ENCODE measurements at places on chromosomes 7 and 10.

DNA sequence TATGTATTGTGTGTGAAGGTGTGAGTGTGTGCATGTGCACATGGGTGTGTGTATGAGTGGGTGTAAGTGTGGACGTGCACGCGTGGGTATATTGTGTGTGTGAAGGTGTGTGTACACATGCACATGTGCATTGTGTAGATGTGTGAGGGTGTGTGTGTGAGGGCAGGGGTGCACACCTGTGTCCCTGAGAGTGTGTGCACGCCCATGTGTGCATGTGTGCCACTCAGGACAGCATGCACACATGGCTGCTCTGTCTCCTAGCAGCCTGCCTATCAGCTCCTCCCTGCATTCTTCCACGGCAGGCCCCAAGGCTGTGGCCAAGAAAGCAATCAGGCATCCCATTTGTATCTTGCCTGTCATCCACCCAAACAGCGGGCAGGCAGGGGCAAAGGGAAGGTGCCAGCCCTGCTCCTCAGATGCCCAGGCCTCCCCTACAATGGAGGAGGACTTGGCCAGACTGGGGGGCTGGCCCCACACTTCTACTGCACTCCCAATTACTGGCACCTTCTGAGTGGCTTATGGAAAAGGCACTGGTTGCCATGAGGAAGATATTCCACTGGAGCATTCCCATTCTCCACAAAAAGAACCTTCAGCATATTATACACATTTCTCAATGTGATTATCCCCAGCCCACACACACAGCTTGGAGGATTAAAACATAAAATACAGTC, 380.4 kb upstream of the ZMIZ1 start:
- DNase-seq, result no peak

DNA sequence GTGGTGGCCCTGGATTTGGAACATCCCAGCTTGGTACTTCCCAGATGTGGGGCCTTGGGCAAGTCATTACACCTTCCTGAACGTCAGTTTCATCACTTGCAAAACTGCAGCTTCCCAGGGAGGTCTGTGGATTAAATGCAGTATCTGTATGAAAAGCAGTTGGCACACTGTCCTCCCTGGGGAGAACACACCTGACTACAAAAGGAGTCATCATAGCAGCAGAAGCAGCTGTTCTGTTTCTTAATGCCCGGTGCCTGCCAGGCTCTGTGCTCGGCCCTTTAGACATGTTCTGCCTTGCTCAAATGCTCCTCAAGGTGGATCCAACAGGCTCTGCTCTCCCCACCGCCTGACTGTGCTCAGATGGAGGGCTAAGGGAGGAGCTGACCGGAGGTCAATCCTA, 31.0 kb downstream of the CDCA7L start:
- no peak for DNase-seq

DNA sequence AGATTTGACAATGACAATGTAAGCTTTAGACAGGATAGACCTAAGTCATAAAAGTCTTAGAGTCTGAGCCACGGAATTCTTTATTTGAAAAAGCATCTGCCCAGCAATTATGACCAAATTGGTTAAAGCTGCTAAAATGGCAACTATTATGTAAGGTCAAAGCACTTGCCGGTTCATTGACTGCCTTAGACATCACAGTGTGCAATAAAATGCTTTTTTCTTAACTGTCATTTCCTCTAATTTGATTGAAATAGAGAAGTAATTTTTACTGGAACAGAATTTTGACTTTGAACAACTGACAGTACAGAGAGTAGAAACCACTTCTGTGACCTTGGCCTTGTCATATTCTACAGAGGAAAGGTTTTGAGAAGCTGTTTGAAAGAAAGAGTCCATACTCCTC, 142.9 kb downstream of the THSD7A start:
- no peak for DNase-seq

GRCh38 chr10:121681997-121682687, 83.9 kb upstream of the FGFR2 start:
- no peak for DNase-seq

GRCh38 chr10:112365014-112365432, 8.9 kb upstream of the ACSL5 start:
- DNase-seq, result no peak

GRCh38 chr7:152076324-152076821, 50.9 kb downstream of the GALNT11 start:
- peak; percentile 67 for DNase-seq

GRCh38 chr10:12807096-12807755, 194.3 kb downstream of the CCDC3 start:
- DNase-seq, result no peak

DNA sequence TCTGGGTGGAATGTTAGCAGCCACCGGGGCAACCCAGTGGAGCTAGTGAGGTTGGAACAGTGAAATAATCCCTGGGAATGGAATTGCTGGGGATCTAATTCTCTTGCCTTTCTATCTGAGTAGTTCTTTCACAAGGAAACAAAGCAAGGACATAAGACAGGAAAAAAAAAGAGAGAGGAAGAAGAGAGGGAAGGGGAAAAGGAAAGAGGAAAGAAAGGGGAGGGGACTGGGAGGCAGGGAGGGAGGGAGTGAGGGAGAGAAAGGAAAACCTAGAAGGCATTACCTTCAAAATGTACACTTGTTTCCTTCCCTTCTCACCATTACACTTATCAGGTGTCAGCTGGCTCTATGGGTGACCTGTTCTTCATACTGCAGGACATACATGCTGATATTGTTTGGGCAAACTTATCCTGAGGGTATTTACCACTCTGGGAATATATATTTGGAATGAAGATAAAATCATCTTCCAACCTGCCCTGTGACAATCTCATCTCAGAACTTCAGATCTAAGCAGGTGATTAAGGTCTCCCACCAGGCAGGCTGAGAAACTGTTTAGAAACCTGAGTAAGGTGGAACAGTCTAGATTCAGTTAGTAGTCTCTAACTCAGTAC, 50.0 kb upstream of the KCNIP2 start:
- DNase-seq, result no peak

GRCh38 chr7:46930366-46930765, 651.5 kb downstream of the TNS3 start:
- no peak for DNase-seq

- no peak for DNase-seq
These were observed 33.9 kb downstream of the TMEM229A start for GRCh38 chr7:123998921-123999320.

DNA sequence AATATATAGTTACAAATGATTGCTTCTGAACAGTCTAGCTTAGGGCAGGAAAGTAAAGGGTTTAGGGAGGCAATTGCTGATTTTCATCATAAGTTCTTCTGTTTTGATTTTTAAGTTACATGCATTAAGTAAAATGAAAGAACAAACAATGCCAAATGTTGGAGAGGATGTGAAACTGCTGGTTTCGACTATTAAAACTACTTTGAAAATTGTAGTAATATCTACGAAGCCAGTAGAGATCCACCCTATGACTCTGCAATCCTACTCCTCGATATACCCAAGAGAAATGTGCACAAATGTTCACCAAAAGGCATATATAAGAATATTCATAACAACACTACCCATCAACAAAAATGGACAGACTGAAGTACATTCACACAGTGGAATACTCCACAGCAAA, 24.3 kb downstream of the PDZD8 start:
- DNase-seq, result no peak

GRCh38 chr10:111984057-111984456, 199.5 kb downstream of the GPAM start:
- no peak for DNase-seq

GRCh38 chr7:120729245-120729644, 128.7 kb downstream of the TSPAN12 start:
- DNase-seq, result no peak

DNA sequence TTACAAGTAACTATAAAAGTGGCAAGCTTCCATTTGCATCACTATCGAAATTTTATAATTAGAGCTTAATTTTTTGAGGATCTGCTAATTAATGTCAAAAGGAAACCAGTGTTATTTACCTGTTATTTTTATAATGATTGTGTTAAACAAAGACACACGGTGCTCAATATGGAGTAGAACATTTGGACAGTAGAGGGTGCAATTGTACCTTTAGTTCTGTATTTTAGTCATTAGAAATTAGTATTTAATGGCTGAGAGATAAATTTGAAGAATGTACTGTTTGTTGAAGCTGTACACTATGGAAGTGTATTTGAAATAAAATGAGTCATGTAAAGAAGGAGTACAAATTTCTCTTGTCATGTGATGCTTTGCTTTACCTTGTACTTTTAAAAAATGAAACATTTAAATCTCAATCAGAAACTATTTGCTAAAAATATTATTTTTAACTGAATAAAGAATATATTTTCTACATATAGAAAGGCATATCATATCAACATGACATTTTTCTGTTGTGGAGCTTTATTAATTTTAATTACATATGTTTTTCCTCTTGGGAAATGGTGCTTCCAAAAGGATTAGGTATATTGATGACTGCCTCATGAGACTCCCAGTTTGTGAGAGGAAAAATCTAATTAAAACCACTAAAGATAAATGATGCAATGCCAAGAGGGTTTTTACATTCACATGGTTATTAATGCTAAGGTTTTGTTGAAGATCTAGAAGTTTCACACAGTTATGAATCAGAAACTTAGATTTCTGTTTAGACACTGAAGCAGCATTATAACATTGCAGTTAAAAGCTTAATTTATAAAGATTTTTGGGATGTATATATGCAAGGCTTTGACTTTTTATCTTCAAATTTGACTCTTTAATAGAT, 10.4 kb upstream of the PRKG1 start:
- DNase-seq, result no peak

GRCh38 chr10:32132357-32132946, 76.2 kb upstream of the KIF5B start:
- DNase-seq, result peak; percentile 60

DNA sequence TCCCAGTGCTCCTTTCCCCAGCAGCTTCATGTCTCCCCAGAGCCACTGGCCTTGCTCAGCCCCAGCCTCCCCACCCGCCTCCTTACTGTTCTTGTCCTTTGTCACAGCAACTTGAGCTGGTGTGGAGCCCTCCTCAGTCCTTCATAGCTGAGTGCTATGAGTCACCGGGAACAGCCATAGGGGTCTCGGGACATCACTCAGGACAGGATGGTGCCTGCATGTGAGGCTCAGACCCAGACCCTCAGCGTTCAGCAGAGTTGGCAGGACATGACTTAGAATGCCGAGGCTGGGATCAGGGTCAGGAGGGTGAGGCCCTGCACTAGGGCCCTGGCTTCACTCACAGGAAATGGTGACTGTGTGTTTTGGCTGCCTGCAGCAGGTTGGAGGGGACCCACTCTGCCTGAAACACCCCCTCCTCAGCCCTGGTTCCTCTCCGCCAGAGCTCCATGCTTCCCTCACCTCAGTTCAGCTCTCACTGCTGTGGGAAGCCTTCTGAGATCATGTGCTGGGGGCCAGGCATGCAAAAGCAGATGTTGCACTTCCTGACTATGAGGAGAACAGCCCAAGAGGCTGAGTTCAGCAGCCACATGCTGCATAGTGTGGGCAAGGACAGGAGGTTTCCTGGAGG, 40.7 kb upstream of the GJD4 start:
- DNase-seq, result no peak

GRCh38 chr7:28830846-28831245, 127.3 kb downstream of the TRIL start:
- DNase-seq, result no peak

DNA sequence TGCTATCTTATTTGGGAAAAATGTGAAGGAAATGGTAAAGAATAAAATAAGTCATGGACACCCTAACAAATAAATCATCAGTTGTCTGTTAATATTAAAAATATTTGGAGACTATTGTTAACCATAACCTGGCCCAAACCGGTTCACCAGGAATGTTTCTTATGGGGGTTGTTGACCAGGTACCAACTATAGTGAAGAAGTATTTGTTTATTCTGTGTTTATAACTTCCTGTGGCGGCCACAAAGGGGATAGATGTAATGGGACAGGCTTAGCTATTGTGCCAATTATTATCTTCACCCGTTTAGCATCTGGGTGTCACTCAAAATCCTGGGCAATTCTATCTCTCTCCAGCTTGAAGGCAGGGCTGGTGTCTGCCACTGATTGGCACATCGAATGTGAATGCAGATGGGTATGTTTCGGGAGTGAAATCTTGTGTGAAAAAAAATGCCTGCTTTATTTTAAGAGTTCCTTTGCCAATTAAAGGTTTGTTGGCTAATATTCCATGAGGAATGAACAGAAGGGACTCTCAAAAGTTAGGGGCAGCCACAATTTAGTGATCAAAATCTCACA, 500.9 kb downstream of the ARL4A start:
- DNase-seq, result no peak

DNA sequence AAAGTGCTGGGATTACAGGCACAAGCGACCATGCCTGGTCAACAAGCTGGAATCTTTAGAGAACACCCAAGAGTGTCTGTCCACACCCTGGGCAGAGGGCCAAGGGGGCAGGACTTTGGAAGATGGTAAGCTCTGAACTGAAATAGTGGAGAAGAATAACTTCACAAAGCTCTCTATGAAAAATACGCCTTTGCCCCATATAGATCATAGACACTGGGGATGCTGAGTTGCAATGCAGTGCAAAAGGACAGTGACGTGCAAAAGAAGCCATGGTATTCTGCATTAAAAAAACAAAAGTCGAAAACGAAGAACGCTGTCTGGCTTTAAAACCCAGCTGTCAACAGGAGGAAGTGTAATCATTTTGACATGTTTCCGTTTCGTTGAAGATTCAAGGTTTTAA, 353.6 kb downstream of the CALN1 start:
- DNase-seq, result no peak

- DNase-seq, result no peak
These were observed 27.4 kb downstream of the MAPK8 start for GRCh38 chr10:48333856-48334255.

- no peak for DNase-seq
These were observed 98.6 kb upstream of the BTBD16 start for GRCh38 chr10:122172361-122173008.

DNA sequence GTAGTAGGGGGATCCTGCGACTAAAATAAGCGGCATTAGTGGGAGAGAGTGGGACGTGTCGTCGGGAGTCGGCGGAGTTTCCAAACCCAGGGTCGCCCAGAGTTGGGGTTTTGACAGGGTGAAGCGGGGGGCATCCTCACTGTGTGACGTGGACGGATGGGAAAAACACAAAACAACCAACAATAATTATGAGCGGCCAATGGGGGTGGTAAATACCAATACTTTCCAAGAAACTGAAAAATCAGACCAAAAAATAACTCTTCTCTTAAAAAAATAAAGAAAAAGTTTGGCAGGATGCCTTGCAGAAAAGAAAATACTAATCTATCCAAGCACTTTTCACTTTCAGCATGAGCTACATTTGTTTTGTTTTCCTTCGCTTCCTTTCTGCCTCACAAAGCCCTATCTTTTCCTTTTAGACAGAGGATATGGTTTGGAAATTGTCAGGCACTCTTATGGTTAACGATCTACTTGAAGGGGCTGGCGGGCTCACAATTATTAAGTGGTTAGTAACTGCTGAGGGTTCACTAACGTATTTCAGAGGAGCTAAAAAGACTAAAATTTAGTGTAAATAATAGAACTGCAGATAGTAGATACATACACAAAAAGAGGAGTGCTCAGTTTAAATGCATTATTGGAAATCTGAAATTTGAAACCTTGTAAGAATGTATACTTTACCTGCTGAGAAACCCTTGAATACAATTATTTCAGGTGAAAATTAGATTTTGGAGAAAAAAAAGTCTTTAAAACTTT, 802 bp upstream of the CDK6 start:
- no peak for DNase-seq

DNA sequence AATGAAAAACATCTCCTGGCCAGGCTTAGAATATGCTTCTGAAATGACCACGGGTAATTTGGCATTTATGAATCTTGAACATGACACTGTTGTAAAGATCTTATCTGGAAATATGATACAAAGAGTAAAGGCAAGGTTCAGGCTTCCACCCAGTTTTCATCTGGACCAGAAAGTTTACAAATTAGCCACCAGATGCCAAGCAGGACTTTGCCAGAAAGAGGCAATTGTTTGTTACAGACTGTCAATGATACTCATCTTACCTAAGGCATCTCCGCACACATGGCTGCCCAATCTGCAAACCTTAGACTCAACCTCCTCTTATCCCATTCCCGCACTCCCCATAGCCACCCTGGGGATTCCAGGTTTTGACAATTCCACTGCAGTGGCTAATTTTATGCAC, 795.3 kb downstream of the TYW1 start:
- no peak for DNase-seq

All from H9 (cell line).